Activated CD4-positive, alpha-beta T cell treated with anti-CD3 and anti-CD28 coated beads, Interleukin-2, amount 10 ng/mL, durations not matched to agents 24 days and 14 days (primary cell): ENCODE measurements at places on chromosomes 11 and 22.
A peak's percentile ranks its signal among the peaks of the same experiment; 100 is the strongest.

- no peak for DNase-seq
- no peaks in the 10 kb centered on the region for H3K36me3 ChIP-seq
- H3K4me3 ChIP-seq = no peak overlapping the region
- H3K4me1 ChIP-seq = no peaks in the 10 kb centered on the region
- no peak overlapping the region for H3K27ac ChIP-seq
- H3K27me3 ChIP-seq = no peaks in the 10 kb centered on the region
Measured at GRCh38 chr11:41394521-41395195, 64.8 kb downstream of the LRRC4C start.

- H3K36me3 ChIP-seq = peaks cover 79% of the 10 kb centered on the region
- no peaks in the 10 kb centered on the region for H3K27me3 ChIP-seq
- H3K4me1 ChIP-seq = peaks cover 92% of the 10 kb centered on the region
- DNase-seq = peak; percentile 94
- H3K4me3 ChIP-seq = peak overlapping the region; percentile 88
Measured at GRCh38 chr22:36331306-36331911, 56.4 kb downstream of the MYH9 start.

DNA sequence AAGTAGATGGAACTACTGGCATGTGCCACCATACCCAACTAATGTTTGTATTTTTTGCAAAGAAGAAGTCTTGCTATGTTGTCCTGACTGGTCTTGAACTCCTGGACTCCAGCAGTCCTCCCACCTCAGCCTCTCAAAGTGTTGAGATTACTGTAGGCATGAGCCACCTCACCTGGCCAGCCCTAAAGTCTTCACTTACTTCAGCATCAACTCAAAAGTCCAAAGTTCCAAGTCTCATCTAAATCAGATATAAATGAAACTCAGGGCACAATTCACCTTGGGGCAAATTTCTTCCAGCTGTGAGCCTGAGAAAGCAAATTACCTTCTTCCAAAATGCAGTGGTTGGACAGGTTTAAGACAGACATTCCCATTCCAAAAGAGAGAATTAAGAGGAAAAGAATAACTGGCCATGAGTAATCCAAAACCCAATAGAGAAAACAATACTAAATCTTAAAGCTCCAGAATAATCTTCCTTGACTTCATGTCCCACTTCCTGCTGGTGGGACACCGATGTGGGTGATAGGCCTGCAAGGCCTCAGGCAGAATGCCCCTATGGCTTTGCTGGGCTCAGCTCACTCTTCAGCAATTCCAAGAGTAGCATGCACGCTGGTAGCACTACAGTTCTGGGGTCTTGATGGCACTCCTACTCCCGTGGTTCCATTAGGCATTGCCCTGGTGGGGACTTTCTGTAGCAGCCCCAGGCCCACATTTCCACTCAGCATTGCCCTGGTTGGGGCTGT lies 50.3 kb downstream of the TUG1 start:
- H3K27me3 ChIP-seq = no peaks in the 10 kb centered on the region
- H3K27ac ChIP-seq = no peak overlapping the region
- no peaks in the 10 kb centered on the region for H3K4me1 ChIP-seq
- H3K4me3 ChIP-seq = no peak overlapping the region

DNA sequence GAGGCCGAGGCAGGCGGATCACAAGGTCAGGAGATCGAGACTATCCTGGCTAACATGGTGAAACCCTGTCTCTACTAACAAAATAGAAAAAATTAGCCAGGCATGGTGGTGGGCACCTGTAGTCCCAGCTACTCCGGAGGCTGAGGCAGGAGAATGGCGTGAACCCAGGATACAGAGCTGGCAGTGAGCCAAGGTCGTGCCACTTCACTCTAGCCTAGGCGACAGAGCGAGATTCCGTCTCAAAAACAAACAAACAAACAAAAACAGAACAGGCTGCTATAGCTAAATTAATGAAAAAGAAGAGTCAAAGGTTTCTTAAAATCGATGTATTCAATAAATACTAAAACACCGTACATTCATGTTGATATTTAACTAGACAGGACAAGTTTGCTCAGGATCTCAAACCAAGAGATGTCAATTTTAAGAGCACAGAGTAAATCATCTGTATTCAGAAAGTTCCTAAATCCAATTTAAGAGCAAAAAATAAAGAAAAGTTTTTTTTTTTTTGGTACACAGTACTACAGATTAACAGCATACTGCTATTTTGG lies 59.9 kb downstream of the NUP98 start:
- peaks cover 10% of the 10 kb centered on the region for H3K4me1 ChIP-seq
- H3K27ac ChIP-seq = no peak overlapping the region
- no peaks in the 10 kb centered on the region for H3K27me3 ChIP-seq
- no peak for DNase-seq
- H3K36me3 ChIP-seq = peaks cover 60% of the 10 kb centered on the region

DNA sequence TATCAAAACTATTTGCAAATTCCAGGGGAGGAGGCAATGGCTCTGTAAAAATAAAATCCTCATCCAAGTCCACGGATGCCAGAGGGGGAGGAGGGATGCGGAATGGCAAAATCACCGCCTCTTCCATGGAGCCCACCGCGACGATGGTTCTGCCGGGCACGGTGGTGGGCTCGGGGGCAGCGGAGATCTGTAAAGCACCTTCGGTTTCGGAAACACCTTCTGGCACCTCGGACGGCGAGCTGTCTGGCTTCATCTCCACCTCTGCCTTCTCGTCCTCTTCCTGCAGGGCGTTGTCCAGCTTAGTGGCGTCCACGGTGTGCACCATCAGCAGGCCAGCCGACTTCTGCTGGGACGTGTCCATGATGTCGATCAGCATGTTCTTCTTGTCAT lies 87.7 kb downstream of the CTTN start:
- no peak for DNase-seq
- no peaks in the 10 kb centered on the region for H3K36me3 ChIP-seq
- H3K4me3 ChIP-seq = no peak overlapping the region
- peaks cover 3% of the 10 kb centered on the region for H3K4me1 ChIP-seq
- H3K27ac ChIP-seq = no peak overlapping the region

GRCh38 chr11:69750108-69750850 lies 24.9 kb downstream of the FGF4 start:
- no peak overlapping the region for H3K27ac ChIP-seq
- H3K27me3 ChIP-seq = no peaks in the 10 kb centered on the region

DNA sequence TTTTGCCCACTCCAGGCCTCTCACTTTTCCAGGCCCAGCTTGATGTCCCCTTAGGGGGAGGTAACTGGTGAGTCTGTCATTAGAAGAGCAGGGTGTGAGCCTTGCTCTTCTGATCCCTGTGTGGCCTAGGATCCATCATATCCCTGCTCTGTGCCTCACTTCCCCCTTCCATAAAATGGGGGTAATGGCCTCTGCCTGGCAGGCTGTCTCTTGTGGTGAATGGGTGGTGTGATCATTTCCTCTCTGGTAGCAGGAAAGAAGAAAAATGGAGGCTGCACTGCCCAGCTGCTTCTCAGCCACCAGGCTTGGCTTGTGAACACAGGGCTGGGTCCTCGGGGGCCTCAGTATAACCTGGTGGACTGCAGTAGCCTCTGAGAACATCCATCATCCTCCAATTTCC lies 5.6 kb downstream of the ARHGEF17 start:
- H3K4me1 ChIP-seq = peaks cover 9% of the 10 kb centered on the region
- no peak overlapping the region for H3K27ac ChIP-seq
- no peak overlapping the region for H3K4me3 ChIP-seq
- H3K36me3 ChIP-seq = no peaks in the 10 kb centered on the region
- H3K27me3 ChIP-seq = peaks cover 19% of the 10 kb centered on the region
